ENCODE measurements at places on chromosomes 1 and 21.

GRCh38 chr1:156226116-156226538 lies 13.3 kb downstream of the PMF1 start:
- DNase-seq = no peak

GRCh38 chr1:192131914-192132313 lies 26.3 kb upstream of the RGS18 start:
- DNase-seq = no peak

DNA sequence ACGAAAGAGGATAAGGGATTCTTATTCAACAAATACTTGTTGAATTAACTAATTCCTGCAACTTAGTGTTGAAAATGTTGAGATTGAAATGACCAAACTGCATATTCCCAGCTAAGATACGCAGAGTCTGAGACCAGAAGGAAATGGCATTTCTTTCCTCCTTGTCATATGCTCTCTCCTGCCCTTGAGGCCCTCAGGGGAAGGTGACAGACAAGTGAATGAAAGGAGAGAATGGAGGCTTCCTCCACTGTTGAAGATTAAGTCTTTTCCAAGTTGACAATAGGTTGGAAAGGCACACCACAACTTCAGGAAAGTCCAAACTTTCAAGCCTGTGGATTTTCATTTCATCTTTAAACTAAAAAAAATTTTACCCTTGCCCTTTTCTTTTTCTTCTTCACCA lies 3.1 kb upstream of the ZNF697 start:
- no peak for DNase-seq

DNA sequence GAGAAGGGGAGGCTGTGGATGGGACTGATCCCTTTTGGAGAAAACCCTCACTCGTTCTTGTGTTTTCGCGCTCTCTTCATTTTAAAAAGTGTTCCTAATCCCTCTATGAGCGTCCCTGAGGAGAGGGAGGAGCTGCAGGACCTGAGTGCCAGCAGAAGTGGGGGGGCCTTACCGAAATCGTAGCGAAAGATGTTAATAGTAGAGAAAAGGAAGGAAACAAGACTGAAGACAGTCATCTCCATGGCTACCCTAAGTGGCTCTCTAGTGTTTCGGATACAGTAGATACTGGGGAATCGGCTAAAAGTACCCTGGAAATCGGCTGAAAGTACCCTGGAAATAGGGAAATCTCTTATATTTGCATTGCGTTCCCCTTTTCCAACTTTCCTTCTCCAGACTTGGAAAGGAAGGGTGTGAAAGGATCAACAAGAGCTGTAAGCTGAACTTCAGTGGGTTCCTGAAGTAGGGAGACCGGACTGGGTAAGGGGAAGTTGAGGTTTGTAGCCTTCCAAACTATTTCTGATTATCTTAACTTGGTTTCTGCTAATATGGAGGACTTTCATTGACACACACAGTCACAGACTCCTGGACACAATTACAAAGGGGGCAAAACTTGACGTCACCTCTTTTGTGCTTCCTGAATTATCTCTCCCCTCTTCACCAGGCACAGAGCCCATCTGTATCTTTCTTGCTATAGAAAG lies 486 bp upstream of the DSTYK start:
- no peak for DNase-seq

DNA sequence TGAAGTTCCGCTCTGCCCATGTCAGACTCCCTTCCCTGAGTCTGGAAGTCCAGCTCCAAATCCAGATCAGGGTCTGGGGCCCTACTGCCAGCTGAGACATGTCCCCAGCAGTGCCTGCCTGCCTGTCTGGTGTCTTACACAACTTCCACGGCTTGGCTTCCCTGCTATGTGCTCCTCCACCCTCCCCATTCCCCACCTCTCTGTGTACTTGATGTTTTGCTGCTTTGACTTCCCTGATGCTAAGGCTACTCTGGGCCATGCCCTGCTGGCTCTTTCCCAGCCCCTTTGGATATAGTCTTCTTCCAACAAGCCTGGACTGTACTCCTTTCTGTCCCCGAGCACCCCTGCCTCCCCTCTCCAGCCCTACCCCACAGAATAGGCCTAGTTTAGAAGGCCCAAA lies 7.3 kb downstream of the GJA5 start:
- DNase-seq = no peak

DNA sequence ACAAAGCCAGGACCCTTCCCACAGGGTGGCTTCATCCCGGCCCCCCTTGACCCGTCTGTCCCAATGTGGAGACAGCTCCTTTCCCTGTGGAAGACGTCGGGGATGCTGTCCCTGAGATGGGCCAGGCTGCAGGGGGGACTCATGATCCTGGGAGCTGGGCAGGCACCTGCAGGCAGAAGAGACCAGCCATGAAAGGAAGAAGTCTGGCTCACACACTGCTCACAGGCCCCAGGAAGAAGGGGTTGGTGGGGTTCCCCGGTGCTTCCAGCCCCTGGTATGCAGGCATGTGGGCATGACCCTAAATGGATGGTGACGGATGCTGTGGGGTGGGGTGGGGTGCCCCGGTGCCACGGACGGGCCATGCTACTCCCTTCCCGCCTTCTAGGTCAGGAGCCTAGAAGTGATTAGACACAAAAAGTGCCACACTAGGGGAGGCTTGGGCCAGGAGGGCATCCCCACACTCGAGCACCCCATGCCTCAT lies 8.3 kb downstream of the ACTRT2 start:
- no peak for DNase-seq

DNA sequence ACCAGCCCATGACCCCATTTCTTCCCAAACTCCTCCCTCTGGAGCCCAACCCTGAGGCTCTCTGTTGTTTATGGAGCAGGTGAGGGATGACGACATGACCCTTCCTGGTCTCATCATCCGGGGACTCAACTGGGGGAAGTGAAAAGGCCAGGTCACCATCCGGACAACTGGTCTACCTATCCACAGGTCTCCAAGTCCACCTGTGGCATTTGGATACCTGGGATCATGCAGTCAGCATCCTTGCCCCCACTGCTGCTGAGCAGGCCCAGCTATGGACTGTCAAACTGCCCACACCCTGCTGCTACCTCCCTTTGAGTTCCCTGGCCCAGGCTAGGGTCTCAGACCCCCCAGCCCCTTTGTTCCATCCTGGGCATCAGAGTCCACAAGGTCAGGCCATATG lies 60.0 kb upstream of the LAPTM5 start:
- no peak for DNase-seq

DNA sequence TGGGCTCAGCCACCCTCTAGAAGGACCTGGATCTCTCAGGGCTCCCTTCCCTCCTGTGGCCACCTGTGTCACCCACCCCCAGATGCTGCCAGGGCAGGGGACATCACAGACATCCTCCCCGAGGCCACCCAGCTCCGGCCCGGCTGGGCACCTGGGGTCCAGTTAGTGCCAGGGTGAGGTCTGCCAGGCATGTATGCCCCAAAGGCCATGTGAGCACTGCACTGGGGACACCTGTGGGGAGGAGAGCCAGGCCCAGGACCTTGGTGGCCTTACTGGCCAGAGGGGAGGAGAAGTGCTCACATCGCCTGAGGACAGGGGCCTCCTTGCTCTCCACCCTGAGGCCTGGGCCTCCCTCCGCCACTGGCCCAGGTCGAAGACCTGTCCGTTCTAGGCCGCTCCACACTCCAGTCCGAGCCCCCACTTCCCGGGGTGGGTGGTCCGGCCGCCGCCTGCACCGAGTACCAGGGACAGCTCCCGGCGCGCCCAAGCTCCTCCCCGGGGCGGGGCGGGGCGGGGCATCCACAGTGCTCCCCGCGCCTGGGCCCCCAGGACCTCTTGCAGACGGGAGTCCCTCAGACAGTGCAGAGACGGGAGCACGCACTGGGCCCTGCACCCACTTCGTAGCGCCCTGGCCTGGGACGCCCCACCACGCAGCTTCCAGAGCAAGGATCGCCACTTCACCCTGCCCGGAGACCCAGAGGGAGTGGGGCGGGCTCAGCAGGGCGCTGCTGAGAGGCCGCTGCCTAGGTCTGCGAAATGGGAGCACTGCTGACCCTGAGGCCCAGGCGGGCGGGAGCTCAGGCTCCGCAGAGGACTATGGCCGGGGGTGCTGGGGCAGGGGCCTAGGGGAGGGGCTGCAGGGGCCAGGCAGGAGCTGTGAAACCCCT lies 34.3 kb upstream of the CCDC27 start:
- no peak for DNase-seq

Measured in urothelium cell line (cell line).